ENCODE measurements at places on chromosomes 6 and 20.

DNA sequence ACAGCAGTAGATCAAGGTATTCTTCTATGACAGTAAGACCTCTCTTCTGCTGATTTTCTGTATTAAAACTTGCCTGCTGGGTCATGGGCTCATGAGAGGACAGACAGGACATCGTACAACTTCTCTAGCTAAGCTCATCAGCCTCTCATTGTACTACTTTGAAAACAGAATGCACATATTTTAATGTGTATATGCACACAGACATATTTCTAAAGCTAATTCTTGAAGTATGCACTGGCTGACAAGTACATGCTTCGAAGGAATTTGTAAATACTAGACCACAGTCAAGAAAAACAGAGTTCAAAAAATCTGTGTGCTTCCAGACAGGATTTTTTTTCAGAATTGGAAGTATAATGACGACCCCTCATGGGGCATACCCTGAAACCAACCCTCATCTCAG, 81.7 kb upstream of the CD83 start:
- no peak overlapping the region for H3K4me3 ChIP-seq
- H3K36me3 ChIP-seq: no peaks in the 10 kb centered on the region
- DNase-seq: no peak
- H3K27me3 ChIP-seq: peaks cover 48% of the 10 kb centered on the region

DNA sequence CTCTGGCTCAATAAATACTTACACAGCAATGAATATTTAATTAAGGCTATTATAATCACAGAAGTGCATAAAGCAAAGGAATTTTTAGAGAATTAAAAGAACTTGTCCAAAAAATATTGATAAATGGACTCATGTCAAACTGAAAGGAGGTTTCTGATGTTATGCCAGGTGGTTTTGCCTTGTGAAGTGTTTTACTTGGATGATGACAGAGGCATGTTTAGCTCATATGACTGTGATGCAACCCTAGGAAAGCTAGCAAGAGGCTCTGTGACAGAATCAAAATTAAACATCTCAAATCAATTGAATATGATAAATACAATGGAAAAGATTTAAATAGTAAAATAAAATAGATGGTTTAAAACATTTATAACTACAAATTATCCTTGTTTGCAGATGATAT, 137.3 kb downstream of the TMEM200A start:
- H3K36me3 ChIP-seq: no peaks in the 10 kb centered on the region
- no peaks in the 10 kb centered on the region for H3K27me3 ChIP-seq
- H3K4me1 ChIP-seq: peaks cover 23% of the 10 kb centered on the region
- no peak for DNase-seq
- H3K27ac ChIP-seq: no peak overlapping the region

- H3K4me3 ChIP-seq: no peak overlapping the region
- H3K27me3 ChIP-seq: no peaks in the 10 kb centered on the region
- DNase-seq: peak; percentile 6
- peaks cover 37% of the 10 kb centered on the region for H3K4me1 ChIP-seq
- H3K27ac ChIP-seq: peak overlapping the region; percentile 72
These were observed 3.3 kb downstream of the PLN start for GRCh38 chr6:118551063-118552053.

GRCh38 chr6:44917430-44917829, 410.7 kb upstream of the RUNX2 start:
- DNase-seq: no peak
- H3K27me3 ChIP-seq: no peaks in the 10 kb centered on the region
- no peaks in the 10 kb centered on the region for H3K36me3 ChIP-seq
- H3K27ac ChIP-seq: no peak overlapping the region
- peaks cover 19% of the 10 kb centered on the region for H3K4me1 ChIP-seq
- H3K4me3 ChIP-seq: no peak overlapping the region

GRCh38 chr6:31952140-31952805, 6.4 kb downstream of the CFB start:
- H3K36me3 ChIP-seq: no peaks in the 10 kb centered on the region
- H3K27ac ChIP-seq: no peak overlapping the region
- peaks cover 7% of the 10 kb centered on the region for H3K4me1 ChIP-seq
- peaks cover 10% of the 10 kb centered on the region for H3K27me3 ChIP-seq
- H3K4me3 ChIP-seq: no peak overlapping the region

- no peak overlapping the region for H3K4me3 ChIP-seq
- H3K27ac ChIP-seq: no peak overlapping the region
- no peaks in the 10 kb centered on the region for H3K4me1 ChIP-seq
- no peaks in the 10 kb centered on the region for H3K36me3 ChIP-seq
- no peaks in the 10 kb centered on the region for H3K27me3 ChIP-seq
These were observed 260.6 kb downstream of the EYA4 start for GRCh38 chr6:133501675-133502270.

- DNase-seq: no peak
- no peak overlapping the region for H3K27ac ChIP-seq
- H3K4me1 ChIP-seq: no peaks in the 10 kb centered on the region
- H3K27me3 ChIP-seq: peaks cover 4% of the 10 kb centered on the region
These were observed 143.6 kb downstream of the ALDH8A1 start for GRCh38 chr6:134806180-134806798.

DNA sequence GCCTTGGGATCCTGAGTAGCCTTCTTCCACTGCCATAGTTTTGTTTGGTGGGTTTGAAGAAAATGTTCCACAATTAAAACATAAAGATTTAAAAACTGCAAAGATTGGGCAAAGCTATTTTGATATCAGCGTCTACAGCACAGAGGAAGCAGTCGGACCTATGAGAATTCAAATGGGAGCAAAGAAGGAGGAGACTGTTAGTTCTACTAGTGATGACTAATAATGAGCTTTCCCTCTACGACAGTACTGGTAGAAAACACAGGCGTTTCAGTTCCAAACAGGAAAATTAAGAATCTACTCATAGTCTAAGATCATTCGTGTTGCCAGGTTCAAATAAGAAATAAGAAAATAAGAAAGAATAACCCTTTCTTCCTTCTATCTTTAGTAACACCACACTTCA, 121.2 kb downstream of the INSM1 start:
- peak overlapping the region; percentile 99 for H3K27ac ChIP-seq
- H3K36me3 ChIP-seq: peaks cover 14% of the 10 kb centered on the region
- H3K27me3 ChIP-seq: no peaks in the 10 kb centered on the region
- H3K4me1 ChIP-seq: peaks cover 72% of the 10 kb centered on the region
- no peak for DNase-seq

- H3K4me1 ChIP-seq: no peaks in the 10 kb centered on the region
- DNase-seq: no peak
- no peak overlapping the region for H3K27ac ChIP-seq
These were observed 7.9 kb downstream of the EPB41L1 start for GRCh38 chr20:36162272-36162966.

GRCh38 chr6:5278565-5279120, 17.3 kb downstream of the FARS2 start:
- H3K36me3 ChIP-seq: peaks cover 7% of the 10 kb centered on the region
- H3K4me1 ChIP-seq: peaks cover 61% of the 10 kb centered on the region
- no peaks in the 10 kb centered on the region for H3K27me3 ChIP-seq
- no peak for DNase-seq

- no peak overlapping the region for H3K4me3 ChIP-seq
- no peak overlapping the region for H3K27ac ChIP-seq
- peaks cover 8% of the 10 kb centered on the region for H3K27me3 ChIP-seq
These were observed 17.3 kb upstream of the BHLHE23 start for GRCh38 chr20:63023936-63024571.

GRCh38 chr6:33375143-33375671, 16.4 kb upstream of the KIFC1 start:
- H3K4me1 ChIP-seq: peaks cover 13% of the 10 kb centered on the region
- peak overlapping the region; percentile 84 for H3K27ac ChIP-seq
- H3K27me3 ChIP-seq: no peaks in the 10 kb centered on the region
- H3K4me3 ChIP-seq: no peak overlapping the region
- no peak for DNase-seq
- H3K36me3 ChIP-seq: no peaks in the 10 kb centered on the region

DNA sequence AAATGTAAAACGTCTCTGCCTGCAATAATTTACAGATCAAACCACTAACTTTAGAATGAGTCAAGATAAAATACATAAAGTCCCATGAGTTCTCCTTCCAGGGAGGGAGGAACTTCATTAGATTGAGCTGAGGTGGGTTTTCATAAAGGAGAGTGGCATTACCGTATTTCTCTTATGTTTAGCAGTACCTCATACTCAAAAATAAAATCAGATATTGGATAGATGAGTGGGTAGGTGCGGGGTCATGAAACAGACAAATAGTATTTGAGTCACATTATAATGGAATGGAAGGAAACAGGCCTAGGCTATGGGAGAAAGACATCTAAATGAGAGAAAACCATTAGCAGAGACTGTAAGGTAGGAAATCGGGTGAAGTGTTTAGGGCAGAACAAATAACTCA, 166.1 kb upstream of the SMLR1 start:
- DNase-seq: no peak
- no peak overlapping the region for H3K4me3 ChIP-seq
- no peaks in the 10 kb centered on the region for H3K27me3 ChIP-seq
- H3K4me1 ChIP-seq: no peaks in the 10 kb centered on the region
- no peaks in the 10 kb centered on the region for H3K36me3 ChIP-seq

DNA sequence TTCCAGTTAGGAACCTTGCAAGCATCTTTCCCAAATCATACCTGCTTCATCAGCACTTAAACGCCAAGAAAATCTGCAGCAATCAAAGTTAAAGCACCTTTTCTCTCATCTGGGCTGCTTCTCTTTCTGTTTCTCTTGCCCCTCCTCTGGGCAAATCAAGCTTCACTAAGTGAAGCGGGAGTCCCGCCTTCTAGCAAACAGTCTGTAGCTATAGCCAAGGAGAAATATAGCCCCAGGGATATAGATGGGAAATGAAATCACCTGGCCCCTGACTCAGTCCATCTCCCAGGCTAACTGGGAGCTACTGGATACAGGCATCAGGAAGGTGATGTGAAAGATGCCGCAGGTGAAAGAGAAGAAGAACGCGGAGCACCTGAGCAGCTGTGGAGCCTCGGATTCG, 481.9 kb downstream of the C6orf118 start:
- H3K27ac ChIP-seq: no peak overlapping the region
- DNase-seq: no peak
- H3K27me3 ChIP-seq: no peaks in the 10 kb centered on the region

DNA sequence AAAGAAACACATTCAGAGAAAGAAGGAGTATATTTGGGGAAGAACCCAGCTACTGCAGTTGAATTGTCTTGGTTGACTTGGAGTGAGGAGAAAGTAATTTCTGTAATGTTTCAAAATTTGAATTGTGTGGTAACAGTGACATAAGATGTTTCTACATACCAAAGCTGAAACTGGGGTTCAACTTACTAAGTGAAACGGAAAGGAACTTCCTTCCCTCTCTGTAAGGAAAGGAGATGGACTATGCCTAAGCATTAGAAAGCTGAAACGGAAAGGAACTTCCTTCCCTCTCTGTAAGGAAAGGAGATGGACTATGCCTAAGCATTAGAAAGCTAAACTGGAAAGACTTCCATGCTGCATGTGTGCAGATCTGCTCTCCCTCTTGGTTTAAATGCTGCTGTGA, 46.0 kb downstream of the HUS1B start:
- peak overlapping the region; percentile 82 for H3K27ac ChIP-seq
- H3K36me3 ChIP-seq: peaks cover 6% of the 10 kb centered on the region
- H3K4me1 ChIP-seq: peaks cover 10% of the 10 kb centered on the region
- peak overlapping the region; percentile 50 for H3K4me3 ChIP-seq
- no peak for DNase-seq
- no peaks in the 10 kb centered on the region for H3K27me3 ChIP-seq

- no peak overlapping the region for H3K27ac ChIP-seq
- no peaks in the 10 kb centered on the region for H3K36me3 ChIP-seq
- no peak overlapping the region for H3K4me3 ChIP-seq
- no peaks in the 10 kb centered on the region for H3K4me1 ChIP-seq
These were observed 88.1 kb downstream of the HDGFL1 start for GRCh38 chr6:22657352-22657980.

GRCh38 chr6:22019857-22020256, 277.0 kb downstream of the PRL start:
- no peaks in the 10 kb centered on the region for H3K27me3 ChIP-seq
- peaks cover 5% of the 10 kb centered on the region for H3K36me3 ChIP-seq
- peaks cover 2% of the 10 kb centered on the region for H3K4me1 ChIP-seq
- no peak for DNase-seq
- no peak overlapping the region for H3K27ac ChIP-seq

DNA sequence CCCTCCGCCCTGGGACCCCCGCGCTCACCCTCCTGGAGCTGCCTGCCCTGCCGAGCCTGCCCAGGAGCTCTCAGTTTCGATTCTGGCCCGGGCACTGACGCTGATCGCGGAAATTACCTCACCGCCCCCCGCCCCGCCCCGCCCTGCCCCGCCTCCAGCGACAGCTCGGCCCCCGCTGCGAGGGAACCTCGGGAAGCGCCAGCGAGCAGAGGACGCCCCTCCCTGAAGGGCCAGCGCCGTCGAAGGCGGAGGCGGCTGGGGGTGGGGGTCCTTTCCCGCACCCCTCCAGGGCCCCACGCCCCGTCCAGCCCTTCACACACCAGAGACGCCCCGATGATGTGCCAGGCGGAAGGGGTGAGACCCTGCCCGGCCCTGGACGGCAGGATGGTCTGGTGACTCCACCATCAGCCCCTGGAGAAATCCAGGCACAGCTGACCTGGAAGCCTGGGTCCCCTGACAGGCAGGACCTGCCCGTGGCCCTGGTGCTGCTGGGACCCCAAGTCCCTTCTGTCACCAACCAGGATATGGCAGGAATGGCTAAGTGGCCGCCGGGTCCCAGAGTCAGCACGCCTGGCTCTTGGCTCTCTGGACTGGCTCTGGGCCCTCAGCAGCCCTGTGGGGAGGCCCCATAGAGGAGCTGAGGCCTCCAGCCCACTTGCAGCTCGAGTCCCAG, at the start of gene HELZ2:
HELZ2 (minus strand) TSS at position 84 of the 673 bp plus-strand sequence. CDS start 1,854 bp downstream, outside the sequence.
- peak within 1 kb of the TSS; percentile 79 for H3K4me3 ChIP-seq
- H3K4me1 ChIP-seq: peaks cover 3% of the 10 kb centered on the region
- DNase-seq: peak; percentile 56

DNA sequence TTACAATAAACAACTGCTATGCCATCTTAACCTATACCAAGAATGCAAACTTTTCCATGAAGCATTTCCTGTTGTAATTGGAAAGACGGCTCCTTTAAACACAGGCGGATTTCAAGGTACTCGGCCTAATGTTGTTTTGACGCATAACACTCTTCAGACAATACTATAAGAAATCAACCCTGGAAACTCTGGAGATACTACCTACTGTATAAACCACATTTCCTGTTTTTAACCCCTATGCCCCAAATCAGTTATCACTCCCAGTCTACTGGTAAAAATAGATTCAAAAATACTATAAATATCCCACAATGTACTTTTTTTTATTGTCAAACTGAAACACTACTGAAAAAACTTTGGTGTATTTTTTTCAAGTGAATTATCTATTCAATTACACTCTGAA, 118.1 kb downstream of the IRF4 start:
- no peak for DNase-seq
- peaks cover 5% of the 10 kb centered on the region for H3K36me3 ChIP-seq
- peaks cover 100% of the 10 kb centered on the region for H3K4me1 ChIP-seq
- H3K4me3 ChIP-seq: peak overlapping the region; percentile 67

DNA sequence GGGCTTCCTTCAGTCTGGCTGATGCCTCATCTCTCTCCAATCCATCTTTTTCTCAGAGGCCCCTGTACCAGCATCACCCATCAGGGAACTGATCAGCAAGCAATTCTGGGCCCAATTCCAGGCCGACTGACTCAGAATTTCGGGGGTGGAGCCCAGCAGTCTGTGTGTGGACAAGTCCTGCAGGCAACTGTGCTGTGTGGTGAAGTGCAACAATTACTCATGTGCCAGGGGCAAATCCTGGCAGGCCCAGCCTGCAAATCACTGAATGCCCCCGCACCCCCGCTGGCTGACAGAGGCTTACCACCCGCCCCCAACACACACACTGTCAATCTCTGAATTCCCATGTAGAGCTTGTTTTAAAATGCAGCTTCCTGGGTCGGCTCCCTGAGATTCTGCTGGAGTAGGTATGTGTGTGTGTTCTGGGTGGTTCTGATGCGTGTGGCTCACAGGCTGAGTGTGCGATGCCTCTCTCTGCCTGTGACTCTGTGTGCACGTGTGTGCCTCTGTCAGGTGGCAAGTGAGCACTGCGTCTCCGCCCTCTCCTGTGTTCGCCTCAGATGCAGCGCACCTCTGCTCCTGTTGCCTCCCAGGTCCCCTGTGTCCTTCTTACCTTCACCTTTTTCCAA, 45.4 kb downstream of the SSR1 start:
- no peak for DNase-seq
- H3K36me3 ChIP-seq: peaks cover 4% of the 10 kb centered on the region
- no peaks in the 10 kb centered on the region for H3K27me3 ChIP-seq
- no peak overlapping the region for H3K27ac ChIP-seq

Data from activated T-cell treated with anti-CD3 and anti-CD28 coated beads, Interleukin-2, amount 50 U/mL, for 72 hours (primary cell).